ENCODE measurements at places on chromosomes 3 and 15. TPM values are rescaled to one million over a fixed set of nuclear protein-coding genes. Genes with fewer than 3 reads are reported as not detected.

The C3orf85 gene
- total RNA-seq = not detected

The FOXP1 gene
- total RNA-seq = 223 TPM

The MYRIP gene
- total RNA-seq = 10.0 TPM

The ZKSCAN7 gene
- 47.3 TPM for total RNA-seq

The MCF2L2 gene
- 57.3 TPM for total RNA-seq

The ZDHHC23 gene
- 18.8 TPM for total RNA-seq

The UROC1 gene
- not detected for total RNA-seq

The CTXN2 gene
- 0.63 TPM for total RNA-seq

The EFHB gene
- total RNA-seq = 0.63 TPM

The PRRT3 gene
- total RNA-seq = 4.1 TPM

The GUCA1C gene
- not detected for total RNA-seq

The SPATA12 gene
- total RNA-seq = not detected

The RLBP1 gene
- total RNA-seq = 2.2 TPM

The DGKG gene
- 10.6 TPM for total RNA-seq

The MAGEL2 gene
- 1.9 TPM for total RNA-seq

The SLC35A5 gene
- 56.0 TPM for total RNA-seq

The GOLGA8T gene
- 0.31 TPM for total RNA-seq

The VGLL3 gene
- 0.94 TPM for total RNA-seq

The TGM4 gene
- not detected for total RNA-seq

The RARB gene
- 7.8 TPM for total RNA-seq

The TMCO5A gene
- not detected for total RNA-seq

The NIT2 gene
- 26.3 TPM for total RNA-seq

The BFSP2 gene
- total RNA-seq = 2.5 TPM

The HYAL2 gene
- 41.6 TPM for total RNA-seq

The KBTBD13 gene
- total RNA-seq = not detected

The APOD gene
- total RNA-seq = 3.8 TPM

The GOLGA6L7 gene
- not detected for total RNA-seq

The TRPC1 gene
- 113 TPM for total RNA-seq

The CHRNA7 gene
- 8.8 TPM for total RNA-seq

The SLC24A1 gene
- 1.6 TPM for total RNA-seq

The GABRG3 gene
- total RNA-seq = 23.8 TPM

The ABI3BP gene
- total RNA-seq = 1.6 TPM

The SPINK8 gene
- total RNA-seq = not detected

The LIPC gene
- not detected for total RNA-seq

The NANOGP8 gene
- not detected for total RNA-seq

The PLA2G4D gene
- total RNA-seq = not detected

The KIF7 gene
- total RNA-seq = 10.6 TPM

The TMOD2 gene
- total RNA-seq = 232 TPM
